ENCODE measurements at places on chromosomes 4 and X.

- DNase-seq: no peak
These were observed 32.6 kb downstream of the CCDC158 start for GRCh38 chr4:76388160-76388908.

DNA sequence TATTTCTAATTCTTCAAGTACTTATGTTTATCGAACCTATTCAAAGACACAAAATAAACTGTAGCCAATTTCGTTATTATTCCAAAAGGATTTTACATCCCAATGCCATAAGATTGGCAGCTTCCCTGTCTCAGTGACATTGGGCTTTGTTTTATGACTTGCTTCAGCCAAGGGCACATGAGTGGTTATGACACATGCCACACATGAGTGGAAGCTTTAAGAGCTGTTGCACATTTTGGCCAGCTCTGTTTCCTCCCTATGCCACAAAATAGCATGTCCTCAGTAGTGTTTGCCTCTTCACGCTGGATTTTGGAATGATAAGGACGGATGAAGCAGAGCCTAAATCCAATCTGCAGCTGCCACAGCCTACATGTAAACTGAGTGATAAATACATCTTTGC lies 21.9 kb downstream of the SEC24D start:
- DNase-seq: no peak

DNA sequence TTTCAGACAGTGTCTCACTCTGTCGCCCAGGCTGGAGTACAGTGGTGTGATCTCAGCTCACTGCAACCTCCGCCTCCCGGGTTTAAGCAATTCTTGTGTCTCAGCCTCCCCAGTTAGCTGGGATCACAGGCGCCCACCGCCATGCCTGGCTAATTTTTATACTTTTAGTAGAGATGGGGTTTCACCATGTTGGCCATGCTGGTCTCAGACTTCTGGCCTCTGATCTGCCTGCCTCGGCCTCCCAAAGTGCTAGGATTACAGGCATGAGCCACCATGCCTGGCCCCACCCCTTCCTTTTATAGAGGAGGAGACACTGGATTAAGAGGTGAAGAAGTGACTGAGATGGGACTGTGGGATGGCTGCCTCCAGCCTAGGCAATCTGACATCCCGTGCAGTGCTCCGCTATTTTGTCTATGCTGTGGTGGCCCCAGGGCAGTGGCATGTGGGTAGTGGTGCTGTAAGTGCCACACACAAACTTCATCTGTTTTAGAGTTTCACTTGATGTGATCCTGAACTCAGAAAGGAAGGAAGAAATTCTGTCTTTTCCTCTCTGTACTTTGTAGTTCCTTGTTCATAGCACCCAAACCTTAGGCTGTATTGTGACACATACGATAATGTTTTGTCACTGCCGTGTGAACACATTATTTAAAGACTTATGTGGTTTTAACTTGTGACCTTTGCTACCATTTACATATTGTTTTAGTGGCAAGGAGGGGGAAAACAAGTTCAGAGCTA lies 48.9 kb downstream of the FNIP2 start:
- DNase-seq: no peak

- peak; percentile 88 for DNase-seq
These were observed 177.9 kb downstream of the CBR4 start for GRCh38 chr4:168831919-168832762.

GRCh38 chr4:95049551-95050233 lies 291.9 kb downstream of the BMPR1B start:
- no peak for DNase-seq
